CD4-positive, alpha-beta memory T cell (primary cell): ENCODE measurements at places on chromosomes 1 and 21.

DNA sequence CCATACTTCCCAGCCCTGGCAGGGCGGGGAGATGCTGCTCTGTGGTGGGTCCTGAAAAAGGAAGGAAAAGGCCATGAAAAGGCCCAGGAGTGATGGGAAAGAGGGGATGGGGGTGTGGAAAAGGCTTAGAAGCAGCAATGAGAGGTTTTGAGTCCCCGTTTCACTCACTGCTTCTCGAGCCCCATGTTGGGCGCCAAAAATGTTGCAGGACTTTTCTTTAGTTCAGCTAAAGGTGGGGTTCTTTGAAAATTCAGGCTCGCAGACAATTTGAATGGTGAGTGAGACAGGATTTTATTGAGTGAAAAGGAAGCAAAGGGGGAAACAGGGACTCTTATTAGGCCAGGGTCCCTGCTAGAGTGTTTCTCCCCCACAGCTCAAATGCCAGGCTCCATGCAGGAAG lies 93.1 kb downstream of the MRPS6 start:
- no peak for DNase-seq

DNA sequence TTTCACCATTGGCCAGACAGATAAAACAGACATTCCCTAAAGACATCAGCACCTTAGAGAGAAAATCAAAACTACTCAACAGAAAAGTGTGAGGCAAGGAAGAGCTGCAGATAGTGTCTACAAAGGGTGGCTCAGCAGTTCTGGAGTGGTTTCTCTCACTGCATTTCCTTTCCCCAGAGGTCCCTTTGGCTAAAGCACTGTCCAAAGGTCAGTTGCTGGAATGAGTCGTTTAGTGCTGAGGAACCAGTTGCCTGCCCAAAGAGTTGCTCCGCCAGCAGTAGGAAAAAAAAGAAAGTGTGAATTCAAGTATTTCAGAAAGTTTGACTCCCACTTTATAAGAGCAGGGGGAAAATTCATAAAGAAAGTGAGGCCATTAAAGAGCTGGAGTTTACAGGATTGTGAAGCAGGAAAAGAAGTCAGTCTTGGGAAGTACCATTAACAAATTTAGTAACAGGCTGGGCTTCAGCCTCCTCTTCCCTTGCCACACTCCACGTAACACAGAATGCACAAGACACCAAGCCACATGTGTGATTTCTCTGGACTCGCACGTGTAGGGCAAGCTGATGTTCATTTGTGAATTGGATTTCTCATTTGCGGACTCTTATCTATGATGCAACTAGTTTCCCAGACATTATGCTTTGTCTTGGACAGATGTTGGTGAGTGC lies 122.2 kb downstream of the RUNX1 start:
- DNase-seq = no peak

DNA sequence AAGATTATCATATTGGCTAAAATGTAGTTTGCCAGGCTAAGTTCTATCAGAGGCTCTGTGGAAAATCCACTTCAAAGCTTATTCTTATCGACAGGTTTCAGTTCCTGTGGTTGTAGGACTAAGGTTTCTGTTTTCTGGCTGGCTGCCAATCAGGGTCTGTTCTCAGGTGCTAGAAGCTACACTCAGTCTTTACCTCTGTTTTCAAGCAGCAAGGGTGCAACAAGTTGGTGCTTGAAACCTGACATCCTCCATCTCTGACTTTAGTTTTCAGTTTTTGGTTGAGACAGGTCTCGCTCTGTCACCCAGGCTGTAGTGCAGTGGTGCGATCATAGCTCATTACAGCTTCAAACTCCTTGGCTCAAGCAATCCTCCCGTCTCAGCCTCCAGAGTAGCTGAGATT lies 15.3 kb upstream of the TMCO2 start:
- peak; percentile 58 for DNase-seq

- no peak for DNase-seq
Measured at GRCh38 chr1:220182656-220183055, 88.7 kb downstream of the IARS2 start.

DNA sequence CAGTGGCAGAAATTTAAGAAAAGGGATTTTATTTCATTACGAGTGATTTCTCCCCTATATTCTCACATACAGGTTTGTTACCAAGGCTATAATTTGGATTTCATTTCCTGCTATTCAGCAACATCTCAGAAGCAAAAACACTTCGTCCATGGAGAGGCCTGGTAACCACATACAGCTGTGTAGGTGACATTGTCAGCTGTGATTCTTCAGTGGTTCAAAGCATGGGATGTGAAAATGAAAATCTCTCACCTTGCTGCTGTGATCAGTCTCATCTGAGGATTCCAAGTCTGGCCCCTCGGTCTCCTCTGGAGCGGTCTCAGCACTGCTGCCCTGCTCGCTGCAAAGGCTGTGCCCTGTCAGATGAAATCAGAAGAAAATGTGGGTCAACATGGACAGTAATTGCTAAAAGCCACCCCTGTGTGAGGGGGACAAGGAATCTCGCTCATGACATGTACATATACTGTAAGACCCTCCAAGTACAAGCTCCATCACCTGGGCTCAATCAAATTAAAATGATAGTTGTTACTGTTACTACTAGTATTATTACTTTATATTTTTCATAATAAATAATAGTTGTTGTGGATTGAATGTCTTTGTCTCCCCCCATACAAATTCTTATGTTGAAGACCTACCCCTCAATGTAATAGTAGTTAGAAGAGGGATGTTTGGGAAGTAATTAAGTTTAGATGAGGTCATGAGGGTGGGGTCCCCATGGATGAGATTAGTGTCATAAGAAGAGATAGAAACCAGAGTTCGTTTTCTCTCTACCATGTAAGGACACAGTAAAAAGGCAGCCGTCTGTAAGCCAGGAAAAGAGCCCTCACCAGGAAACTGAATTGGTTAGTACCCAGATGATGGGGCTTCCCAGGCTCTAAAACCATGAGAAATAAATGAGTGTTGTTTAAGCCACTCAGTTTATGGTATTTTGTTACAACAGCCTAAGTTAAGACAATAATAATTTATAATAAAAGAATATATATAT lies 126.7 kb upstream of the KRTAP19-8 start:
- DNase-seq = no peak
